ENCODE measurements at places on chromosomes 2 and 18. TPM values are rescaled to one million over a fixed set of nuclear protein-coding genes. Genes with fewer than 3 reads are reported as not detected.

RAB27B gene
- 4.8 TPM for total RNA-seq

CD8B gene
- 1.2 TPM for total RNA-seq

IL36RN gene
- not detected for total RNA-seq

MALT1 gene
- total RNA-seq, result 57.0 TPM

ZNF521 gene
- total RNA-seq, result not detected

CTLA4 gene
- total RNA-seq, result 22.7 TPM

ACYP2 gene
- total RNA-seq, result 12.9 TPM

SPHKAP gene
- total RNA-seq, result not detected

TRIM43 gene
- not detected for total RNA-seq

DNA sequence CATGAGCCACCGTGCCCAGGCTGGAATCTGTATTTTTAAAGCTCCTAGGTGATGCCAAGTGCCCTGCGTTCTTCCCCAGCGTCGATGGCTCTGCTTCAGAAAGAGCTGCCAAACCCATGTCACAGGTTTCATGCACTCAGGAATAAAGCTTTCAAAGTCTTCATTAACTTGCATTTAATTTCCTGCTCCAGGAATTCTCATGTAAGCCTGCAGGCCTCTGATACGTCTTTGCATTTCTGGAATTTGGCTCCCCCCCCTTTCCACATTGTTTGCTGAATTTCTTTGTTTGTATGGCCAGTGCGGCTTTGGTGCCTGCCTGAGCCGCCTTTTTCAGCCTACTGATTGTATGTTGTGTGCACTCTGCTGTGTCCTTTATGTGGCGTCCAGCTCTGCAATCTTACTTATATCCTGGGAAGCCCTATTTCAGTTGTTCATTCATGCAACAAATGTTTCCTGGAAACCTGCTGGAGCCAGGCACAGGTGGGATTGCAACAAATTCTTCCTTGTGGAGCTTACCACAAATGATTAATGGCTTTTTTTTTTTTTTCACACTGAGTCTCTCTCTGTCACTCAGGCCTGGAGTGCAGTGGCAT, 17.9 kb upstream of the OTOF start:
- H3K27ac ChIP-seq, result no peak overlapping the region
- DNase-seq, result no peak
- H3K36me3 ChIP-seq, result no peaks in the 10 kb centered on the region
- no peak overlapping the region for H3K4me3 ChIP-seq
- H3K27me3 ChIP-seq, result peaks cover 9% of the 10 kb centered on the region

DNA sequence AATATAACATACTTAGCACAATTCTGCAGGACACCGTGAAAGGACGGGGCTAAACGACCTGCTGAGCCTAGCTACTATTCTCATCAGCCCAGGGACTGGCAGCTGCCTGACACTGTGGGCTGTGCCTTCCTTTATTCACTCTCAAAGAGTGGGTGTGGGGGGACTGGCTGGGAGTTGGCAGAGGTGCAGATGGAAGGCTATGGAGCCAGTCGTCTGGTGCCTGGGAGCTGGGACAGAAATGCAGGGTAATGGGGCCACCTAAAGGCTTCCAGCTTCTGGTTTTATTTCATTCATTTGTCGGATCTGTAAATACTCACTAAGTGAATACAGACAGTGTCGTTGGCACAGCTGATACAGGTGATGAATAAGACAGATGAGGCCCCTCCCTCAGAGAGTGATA, 56.0 kb upstream of the NFU1 start:
- H3K27ac ChIP-seq, result no peak overlapping the region
- peaks cover 56% of the 10 kb centered on the region for H3K36me3 ChIP-seq
- H3K4me1 ChIP-seq, result peaks cover 34% of the 10 kb centered on the region
- no peak for DNase-seq
- no peaks in the 10 kb centered on the region for H3K27me3 ChIP-seq
- no peak overlapping the region for H3K4me3 ChIP-seq

- H3K4me3 ChIP-seq, result no peak overlapping the region
- H3K4me1 ChIP-seq, result peaks cover 14% of the 10 kb centered on the region
- H3K36me3 ChIP-seq, result peaks cover 2% of the 10 kb centered on the region
Measured at GRCh38 chr2:86393521-86394491, 47.4 kb upstream of the KDM3A start.

DNA sequence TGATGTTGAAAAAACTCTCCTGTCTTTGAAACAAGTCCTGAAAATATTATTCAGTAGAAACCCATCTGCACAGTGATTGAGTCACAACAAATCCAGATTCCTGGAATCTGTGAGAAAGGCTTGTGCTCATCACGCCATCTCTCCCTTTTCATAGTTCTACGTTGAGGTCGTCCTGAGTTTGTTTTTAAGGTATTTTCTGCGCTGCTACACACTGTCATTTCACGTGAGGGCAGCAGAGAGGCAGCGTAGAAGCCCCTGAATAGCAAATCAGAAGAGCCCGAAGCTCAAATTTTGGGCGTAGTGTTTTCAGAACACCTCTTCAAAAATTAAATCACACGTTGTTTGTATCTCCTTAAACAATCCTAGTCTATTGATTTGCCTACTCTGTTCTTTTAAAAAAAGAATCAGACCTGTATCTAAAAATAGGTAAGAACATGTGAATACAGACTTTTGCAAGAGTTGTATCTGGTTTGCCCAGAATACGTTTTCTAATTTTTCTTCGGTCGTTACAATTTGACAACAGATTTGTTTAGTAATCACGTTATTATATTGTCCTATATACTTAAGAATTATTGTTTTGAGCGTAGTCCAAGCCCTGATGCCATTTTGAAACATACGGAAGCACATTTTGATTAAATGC, 61.6 kb upstream of the SLC38A11 start:
- H3K27me3 ChIP-seq, result peaks cover 2% of the 10 kb centered on the region
- peak; percentile 37 for DNase-seq
- no peaks in the 10 kb centered on the region for H3K4me1 ChIP-seq

GRCh38 chr2:144520756-144521487, 1.0 kb upstream of the ZEB2 start:
- no peak for DNase-seq
- H3K4me1 ChIP-seq, result peaks cover 28% of the 10 kb centered on the region
- H3K27ac ChIP-seq, result no peak overlapping the region

GRCh38 chr2:56347881-56348280, 164.1 kb downstream of the CCDC85A start:
- H3K4me1 ChIP-seq, result no peaks in the 10 kb centered on the region
- H3K27me3 ChIP-seq, result no peaks in the 10 kb centered on the region
- H3K27ac ChIP-seq, result no peak overlapping the region

DNA sequence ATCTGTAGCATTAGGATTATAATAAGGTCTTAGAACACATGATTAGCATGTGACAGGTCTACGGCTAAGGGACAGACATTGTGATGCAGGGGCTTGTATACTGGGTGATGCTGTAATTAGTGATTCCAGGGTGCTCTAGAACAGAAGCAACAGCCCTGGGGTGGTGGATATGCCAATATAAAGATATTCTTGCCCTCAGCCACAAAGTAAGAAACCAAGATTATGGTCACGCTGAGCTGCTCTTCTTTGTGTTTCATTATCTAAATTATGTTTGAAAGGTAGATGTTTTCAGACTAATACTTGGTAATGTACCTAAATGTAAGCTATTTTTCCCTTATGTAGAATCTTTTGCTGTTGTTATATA, 45.3 kb downstream of the FN1 start:
- H3K27me3 ChIP-seq, result peaks cover 2% of the 10 kb centered on the region
- no peak for DNase-seq
- H3K4me1 ChIP-seq, result no peaks in the 10 kb centered on the region
- H3K27ac ChIP-seq, result no peak overlapping the region
- no peak overlapping the region for H3K4me3 ChIP-seq

DNA sequence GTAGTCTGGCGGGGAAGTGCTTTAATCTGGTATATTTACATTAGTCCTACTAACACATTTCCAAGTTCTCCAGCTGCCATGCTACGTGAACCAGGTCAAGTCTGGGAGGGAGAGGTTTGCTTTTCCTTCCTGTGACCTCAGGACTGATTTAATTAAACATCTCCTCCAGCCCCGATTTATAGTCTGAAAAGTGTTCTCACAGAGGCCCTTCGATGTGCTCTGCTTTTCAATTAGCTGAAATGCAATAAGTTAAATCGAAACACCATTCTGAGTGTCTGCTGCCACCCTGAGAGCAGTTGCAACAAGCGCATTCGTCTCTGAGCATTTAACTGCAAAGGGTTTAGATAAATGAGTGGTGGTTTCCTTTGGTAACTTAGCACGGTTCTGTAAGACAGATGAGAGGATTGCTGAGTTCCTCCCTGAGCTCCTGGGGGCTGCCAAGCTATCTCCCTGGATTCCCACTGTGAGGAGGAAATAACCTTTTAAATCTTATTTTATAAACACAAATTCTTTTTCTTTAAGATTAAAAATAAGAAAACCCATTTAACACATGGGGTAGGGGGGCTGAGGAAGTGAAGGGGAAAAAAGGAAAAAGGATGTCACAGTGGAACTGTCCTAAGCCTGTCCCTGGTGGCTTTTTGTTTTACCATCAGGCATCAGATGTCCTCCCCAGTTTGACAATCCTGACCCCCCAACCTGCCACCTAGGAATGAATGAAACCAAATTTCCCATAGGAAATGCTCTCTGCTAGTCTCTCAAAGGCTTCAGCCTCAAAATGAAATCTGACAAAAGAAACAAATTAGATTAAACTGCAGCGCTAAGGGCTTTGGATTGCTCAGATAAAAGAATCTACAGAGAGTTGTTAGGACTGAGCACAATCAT, 56.5 kb upstream of the CREB1 start:
- H3K27ac ChIP-seq, result peak overlapping the region; percentile 42
- peak; percentile 73 for DNase-seq
- H3K4me3 ChIP-seq, result no peak overlapping the region
- peaks cover 22% of the 10 kb centered on the region for H3K4me1 ChIP-seq

- no peak for DNase-seq
- no peak overlapping the region for H3K27ac ChIP-seq
- no peaks in the 10 kb centered on the region for H3K4me1 ChIP-seq
- no peak overlapping the region for H3K4me3 ChIP-seq
Measured at GRCh38 chr2:216987252-216987821, 127.5 kb upstream of the TNP1 start.

GRCh38 chr18:13528739-13529392, 197.5 kb downstream of the FAM210A start:
- H3K27ac ChIP-seq, result no peak overlapping the region
- no peak overlapping the region for H3K4me3 ChIP-seq
- no peaks in the 10 kb centered on the region for H3K27me3 ChIP-seq

DNA sequence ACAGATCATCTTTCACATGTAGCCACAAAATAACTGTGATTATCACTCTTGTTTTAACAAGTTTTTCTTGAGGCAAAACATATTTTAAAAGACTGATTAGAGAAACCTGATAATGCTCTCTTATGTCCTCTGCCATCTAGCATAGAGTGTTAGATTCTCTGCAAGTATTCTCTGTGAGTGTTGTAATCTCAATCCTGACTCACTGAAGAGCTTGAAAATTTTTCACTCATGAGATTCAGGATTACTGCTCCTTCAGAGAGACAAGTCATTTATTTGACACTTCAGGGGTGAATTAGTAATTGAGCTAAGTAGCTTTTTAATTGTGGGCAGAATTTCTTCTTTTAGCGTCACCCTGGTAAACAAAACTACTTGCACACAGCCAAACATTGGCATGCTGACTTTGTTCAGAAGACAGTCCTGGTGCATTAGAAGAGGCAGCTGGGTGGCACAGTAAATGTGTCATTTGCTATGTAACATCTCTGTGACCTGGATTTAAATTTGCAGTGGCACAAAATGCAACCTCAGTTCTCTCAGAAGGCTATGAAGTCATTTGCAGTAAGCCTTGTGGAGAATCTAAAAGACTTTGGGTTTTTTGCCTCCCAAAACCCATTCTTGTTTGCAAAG, 172.9 kb downstream of the LRP1B start:
- no peak for DNase-seq
- H3K4me1 ChIP-seq, result no peaks in the 10 kb centered on the region
- H3K4me3 ChIP-seq, result no peak overlapping the region
- no peaks in the 10 kb centered on the region for H3K36me3 ChIP-seq
- H3K27me3 ChIP-seq, result no peaks in the 10 kb centered on the region

DNA sequence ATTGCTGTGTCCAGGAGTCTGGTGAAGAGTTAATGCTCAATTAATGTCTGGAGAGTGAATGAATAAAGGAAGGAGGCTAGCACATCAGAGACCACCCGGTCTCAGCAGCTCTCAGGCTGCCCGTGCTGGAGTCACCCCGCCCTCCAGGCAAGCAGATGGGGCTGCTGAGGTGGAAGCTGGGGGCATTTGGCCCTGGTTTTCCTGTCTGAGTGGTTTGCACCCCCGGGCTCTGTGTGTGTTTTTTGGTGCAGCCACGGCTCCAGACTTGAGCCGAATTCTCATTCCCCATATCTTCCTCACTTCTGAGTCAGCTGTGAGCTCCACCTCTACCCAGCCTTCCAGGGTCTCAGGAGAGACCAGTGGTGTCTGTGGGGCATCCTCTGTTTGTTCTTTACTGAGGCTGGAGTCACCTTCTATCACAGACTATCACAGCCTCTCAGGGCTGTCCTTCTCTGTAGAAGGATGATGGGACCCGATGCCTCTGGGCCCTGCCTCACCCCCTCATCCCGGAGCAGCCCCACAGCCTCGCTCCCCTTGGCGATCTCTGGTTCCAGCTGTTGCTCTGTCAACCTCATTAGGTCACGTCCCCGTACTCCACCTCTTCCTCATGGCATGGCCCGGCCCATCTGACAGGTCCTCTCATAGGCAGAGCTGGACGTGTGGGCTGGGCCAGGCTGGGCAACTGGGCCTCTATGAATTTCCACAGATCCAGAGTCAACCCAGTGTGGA, 60.8 kb downstream of the HS1BP3 start:
- no peak overlapping the region for H3K4me3 ChIP-seq
- no peak overlapping the region for H3K27ac ChIP-seq
- no peaks in the 10 kb centered on the region for H3K27me3 ChIP-seq
- H3K36me3 ChIP-seq, result no peaks in the 10 kb centered on the region
- DNase-seq, result no peak

DNA sequence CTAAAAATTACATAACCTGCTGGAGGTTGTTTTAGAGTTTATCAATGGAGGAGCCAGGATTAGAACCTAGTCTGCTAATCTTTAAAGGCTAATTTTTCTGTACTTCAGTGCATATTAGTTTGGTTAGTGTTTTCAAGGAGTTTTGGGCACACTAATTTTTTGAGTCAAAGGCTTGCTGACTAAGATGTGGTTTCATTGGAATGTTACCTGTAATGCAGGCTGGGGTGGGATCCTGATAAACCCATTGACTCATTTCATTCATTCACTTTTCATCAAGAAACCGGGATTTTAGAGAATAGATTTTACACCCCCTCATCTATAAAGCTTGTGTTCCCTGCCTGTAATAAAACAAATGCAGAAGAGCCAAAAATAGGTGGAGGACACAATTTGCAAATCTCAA, 91.9 kb upstream of the IL1R2 start:
- H3K27me3 ChIP-seq, result no peaks in the 10 kb centered on the region
- H3K4me3 ChIP-seq, result no peak overlapping the region
- H3K36me3 ChIP-seq, result peaks cover 36% of the 10 kb centered on the region
- no peak for DNase-seq
- peaks cover 11% of the 10 kb centered on the region for H3K4me1 ChIP-seq

- H3K27ac ChIP-seq, result no peak overlapping the region
- H3K36me3 ChIP-seq, result no peaks in the 10 kb centered on the region
- no peaks in the 10 kb centered on the region for H3K4me1 ChIP-seq
- H3K27me3 ChIP-seq, result no peaks in the 10 kb centered on the region
- no peak overlapping the region for H3K4me3 ChIP-seq
- DNase-seq, result no peak
Measured at GRCh38 chr18:6929370-6930102, 188.1 kb downstream of the LAMA1 start.

Data from activated CD4-positive, alpha-beta T cell treated with anti-CD3 and anti-CD28 coated beads, Interleukin-2, amount 10 ng/mL, durations not matched to agents 7 days and 5 days (primary cell).